A549 (cell line): ENCODE measurements at places on chromosomes 12 and 14.

DNA sequence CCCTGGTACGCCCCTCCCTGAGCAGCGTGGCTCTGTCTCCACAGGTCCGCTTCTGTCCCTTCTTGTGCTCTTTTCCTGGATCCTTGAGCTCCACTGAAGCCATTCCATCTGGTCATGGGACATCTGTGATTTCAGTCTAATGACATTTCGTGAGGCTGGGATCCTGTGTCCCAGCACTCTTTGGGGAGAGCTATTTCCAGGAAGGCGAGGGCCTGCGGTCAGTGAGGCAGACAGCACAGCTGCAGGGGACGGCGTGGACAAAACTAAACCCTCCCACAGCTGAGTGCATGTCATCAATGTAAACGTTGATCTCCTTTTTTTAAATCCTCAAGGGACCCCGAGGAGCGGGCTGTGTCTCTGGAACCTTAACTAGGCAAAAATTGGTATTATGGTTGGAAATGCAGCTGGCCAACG lies 127.7 kb downstream of the DACT1 start:
- no peak for DNase-seq

- DNase-seq, result no peak
These were observed 91.6 kb upstream of the ATF7IP start for GRCh38 chr12:14273913-14274311.

DNA sequence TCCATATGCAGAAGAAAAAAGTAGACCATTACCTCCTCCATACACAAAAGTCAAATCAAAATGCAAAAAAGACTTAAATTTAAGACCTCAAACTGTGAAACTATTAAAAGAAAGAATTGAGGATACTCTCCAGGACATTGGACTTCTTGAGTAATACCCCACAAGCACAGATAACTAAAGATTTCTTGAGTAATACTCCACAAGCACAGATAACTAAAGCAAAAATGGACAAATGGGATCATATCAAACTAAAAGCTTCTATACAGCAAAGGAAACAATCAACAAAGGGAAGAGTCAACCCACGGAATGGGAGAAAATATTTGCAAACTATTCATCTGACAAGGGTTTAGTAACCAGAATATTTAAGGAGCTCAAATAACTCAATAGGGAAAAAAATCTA lies 427.9 kb downstream of the CCDC91 start:
- no peak for DNase-seq

DNA sequence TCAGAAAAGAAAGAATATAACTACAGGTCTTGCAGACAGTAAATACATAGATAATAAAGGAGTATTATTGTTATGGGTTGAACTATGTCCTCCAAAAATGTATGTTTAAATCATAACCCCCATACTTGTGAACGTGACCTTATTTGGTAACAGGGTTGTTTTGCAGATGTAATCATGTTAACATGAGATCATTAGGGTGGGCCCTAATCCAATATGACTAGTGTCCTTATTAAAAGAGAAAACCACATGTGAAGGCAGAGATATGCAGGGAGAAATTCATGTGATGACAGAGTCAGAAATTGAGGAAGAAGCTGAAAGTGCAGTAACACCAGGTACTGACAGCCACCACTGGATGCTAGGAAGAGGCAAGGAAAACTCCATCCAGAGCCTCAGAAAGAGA lies 29.0 kb downstream of the MAGOHB start:
- DNase-seq, result no peak

GRCh38 chr12:55931317-55931779 lies 386 bp downstream of the DGKA start:
- DNase-seq, result no peak

GRCh38 chr14:67389275-67389674 lies 22.7 kb downstream of the PLEK2 start:
- no peak for DNase-seq
